ENCODE measurements at places on chromosomes 4 and X. TPM values are rescaled to one million over a fixed set of nuclear protein-coding genes. Genes with fewer than 3 reads are reported as not detected.

SETD7 gene
- total RNA-seq, result 31.3 TPM

SMAD1 gene
- 22.8 TPM for total RNA-seq

MMRN1 gene
- not detected for total RNA-seq

PCDH18 gene
- total RNA-seq, result 2.4 TPM

NAP1L3 gene
- not detected for total RNA-seq

LRIT3 gene
- total RNA-seq, result not detected

SLC9B1 gene
- total RNA-seq, result not detected

ZNF732 gene
- total RNA-seq, result 0.93 TPM

SPANXN3 gene
- total RNA-seq, result not detected

RAI2 gene
- not detected for total RNA-seq

GLUD2 gene
- total RNA-seq, result 0.14 TPM

MAGEA4 gene
- total RNA-seq, result not detected

F9 gene
- total RNA-seq, result not detected

MXRA5 gene
- 0.85 TPM for total RNA-seq

SLITRK4 gene
- total RNA-seq, result 0.07 TPM

ASB9 gene
- 2.6 TPM for total RNA-seq

ANAPC4 gene
- 12.0 TPM for total RNA-seq

IL13RA2 gene
- 0.65 TPM for total RNA-seq

NKAP gene
- total RNA-seq, result 6.0 TPM

SMIM14 gene
- total RNA-seq, result 6.9 TPM

GPC4 gene
- total RNA-seq, result 3.3 TPM

SRPX gene
- 11.2 TPM for total RNA-seq

S100P gene
- total RNA-seq, result 39.8 TPM

EMCN gene
- not detected for total RNA-seq

SH3D19 gene
- total RNA-seq, result 39.3 TPM

AREG gene
- total RNA-seq, result 325 TPM

ZBTB49 gene
- total RNA-seq, result 2.5 TPM

CLNK gene
- not detected for total RNA-seq

MAGEB5 gene
- total RNA-seq, result not detected

DTHD1 gene
- not detected for total RNA-seq

TRIM61 gene
- total RNA-seq, result 1.2 TPM

SPANXA2 gene
- total RNA-seq, result not detected

EFHC2 gene
- total RNA-seq, result 1.3 TPM

UGT2A1 gene
- total RNA-seq, result not detected

TBC1D9 gene
- total RNA-seq, result 8.6 TPM

ARR3 gene
- total RNA-seq, result not detected

GYPA gene
- not detected for total RNA-seq

PLAC8 gene
- 4.7 TPM for total RNA-seq

ZNF157 gene
- total RNA-seq, result 0.14 TPM

CFI gene
- total RNA-seq, result 0.21 TPM

GATA1 gene
- not detected for total RNA-seq

MED14 gene
- total RNA-seq, result 17.8 TPM

SSX4B gene
- total RNA-seq, result not detected

DNAAF6 gene
- total RNA-seq, result not detected

GAGE1 gene
- total RNA-seq, result not detected

CT45A10 gene
- not detected for total RNA-seq

VCX2 gene
- total RNA-seq, result not detected

L1CAM gene
- total RNA-seq, result 1.6 TPM

GPRASP3 gene
- 0.85 TPM for total RNA-seq

PNMA3 gene
- total RNA-seq, result not detected

MORC4 gene
- 17.8 TPM for total RNA-seq

SLIT2 gene
- total RNA-seq, result 0.63 TPM

NEUROG2 gene
- not detected for total RNA-seq

STATH gene
- total RNA-seq, result not detected

ZNF630 gene
- total RNA-seq, result 1.6 TPM

ADAMTS3 gene
- 0.42 TPM for total RNA-seq

EGF gene
- total RNA-seq, result 0.14 TPM

PDGFC gene
- 19.8 TPM for total RNA-seq

ADGRA3 gene
- 29.5 TPM for total RNA-seq
